ENCODE measurements at places on chromosomes 1 and 21. TPM values are rescaled to one million over a fixed set of nuclear protein-coding genes. Genes with fewer than 3 reads are reported as not detected.

GRCh38 chr21:39125752-39126485 is 57.3 kb downstream of the PSMG1 start:
- no peak overlapping the region for H3K4me3 ChIP-seq
- H3K36me3 ChIP-seq: no peaks in the 10 kb centered on the region
- no peak overlapping the region for H3K27ac ChIP-seq
- H3K4me1 ChIP-seq: peaks cover 8% of the 10 kb centered on the region

DNA sequence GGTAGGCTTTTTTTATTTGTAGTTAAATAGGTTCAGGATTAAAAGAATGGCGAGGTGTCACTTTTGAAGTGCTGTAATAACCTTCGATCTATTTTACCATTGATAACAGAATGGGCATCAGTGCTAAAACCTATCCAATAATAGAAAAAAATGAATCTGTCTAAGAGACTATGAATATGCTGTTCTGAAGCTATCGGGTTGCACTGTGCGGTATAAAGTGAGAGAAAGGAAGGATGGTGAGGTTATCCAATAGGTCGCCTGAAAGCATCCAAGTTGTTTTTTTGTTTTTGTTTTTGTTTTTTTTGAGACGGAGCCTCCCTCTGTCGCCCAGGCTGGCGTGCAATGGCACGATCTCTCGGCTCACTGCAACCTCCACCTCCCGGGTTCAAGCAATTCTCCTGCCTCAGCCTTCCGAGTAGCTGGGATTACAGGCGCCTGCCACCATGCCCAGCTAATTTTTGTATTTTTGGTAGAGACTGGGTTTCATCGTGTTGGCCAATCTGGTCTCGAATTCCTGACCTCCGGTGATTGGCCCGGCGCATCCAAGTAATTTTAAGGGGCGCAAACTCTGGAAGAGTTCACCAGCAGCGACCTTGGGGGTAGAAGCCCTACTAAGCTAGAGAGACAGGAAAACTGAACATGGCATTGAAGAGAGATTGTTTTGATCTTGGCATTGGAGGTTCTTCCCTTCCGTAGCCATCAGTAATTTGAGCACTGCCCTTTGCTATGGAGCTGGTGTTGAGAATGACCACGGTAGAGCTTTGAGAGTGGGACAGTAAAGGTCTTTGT is 8.7 kb upstream of the MDM4 start:
- H3K36me3 ChIP-seq: no peaks in the 10 kb centered on the region
- H3K4me1 ChIP-seq: peaks cover 7% of the 10 kb centered on the region
- peak overlapping the region; percentile 89 for H3K27ac ChIP-seq

ILDR2 gene
- 13.7 TPM for total RNA-seq

GRCh38 chr1:207414606-207415108 is 39.5 kb upstream of the CR2 start:
- no peaks in the 10 kb centered on the region for H3K36me3 ChIP-seq
- H3K27me3 ChIP-seq: no peaks in the 10 kb centered on the region
- H3K4me3 ChIP-seq: no peak overlapping the region
- H3K27ac ChIP-seq: no peak overlapping the region
- no peaks in the 10 kb centered on the region for H3K4me1 ChIP-seq

DNA sequence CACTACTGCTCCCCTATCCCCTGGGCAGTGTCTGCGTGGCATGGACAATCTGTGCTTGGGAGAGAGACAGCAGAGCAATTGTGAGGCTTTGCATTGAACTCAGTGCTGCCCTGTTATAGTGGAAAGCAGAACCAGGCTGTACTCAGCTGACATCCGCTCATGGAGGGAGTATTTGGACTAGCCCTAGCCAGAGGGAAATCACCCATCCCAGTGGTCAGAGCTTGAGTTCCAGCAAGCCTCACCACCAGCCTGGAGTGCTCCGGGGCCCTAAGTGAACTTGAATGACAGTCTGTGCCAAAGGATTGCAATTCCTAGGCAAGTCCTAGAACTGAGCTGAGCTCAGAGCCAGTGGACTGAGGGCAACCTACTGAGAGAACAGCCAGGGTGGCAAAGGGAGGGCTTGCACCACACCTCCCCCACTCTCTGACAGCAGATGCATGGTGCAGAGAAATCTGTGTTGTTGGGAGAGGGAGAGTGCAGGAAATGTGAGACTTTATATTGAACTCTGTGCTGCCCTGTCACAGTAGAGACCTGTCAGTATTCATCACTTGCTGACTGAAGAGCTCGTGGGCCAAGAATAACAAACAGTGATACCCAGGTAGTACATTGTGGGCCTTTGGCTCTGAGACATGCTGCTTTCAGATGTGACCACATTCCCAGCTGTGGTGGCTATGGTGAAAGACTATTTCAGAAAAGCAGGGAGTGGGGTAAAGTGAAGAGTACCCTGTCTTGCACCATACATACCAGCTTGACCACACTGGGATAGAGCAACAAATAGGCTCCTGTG is 107.7 kb upstream of the SLC5A9 start:
- no peaks in the 10 kb centered on the region for H3K36me3 ChIP-seq
- no peaks in the 10 kb centered on the region for H3K4me1 ChIP-seq
- H3K4me3 ChIP-seq: no peak overlapping the region
- H3K27me3 ChIP-seq: no peaks in the 10 kb centered on the region

LRP8 gene
- total RNA-seq: 1.2 TPM

DNA sequence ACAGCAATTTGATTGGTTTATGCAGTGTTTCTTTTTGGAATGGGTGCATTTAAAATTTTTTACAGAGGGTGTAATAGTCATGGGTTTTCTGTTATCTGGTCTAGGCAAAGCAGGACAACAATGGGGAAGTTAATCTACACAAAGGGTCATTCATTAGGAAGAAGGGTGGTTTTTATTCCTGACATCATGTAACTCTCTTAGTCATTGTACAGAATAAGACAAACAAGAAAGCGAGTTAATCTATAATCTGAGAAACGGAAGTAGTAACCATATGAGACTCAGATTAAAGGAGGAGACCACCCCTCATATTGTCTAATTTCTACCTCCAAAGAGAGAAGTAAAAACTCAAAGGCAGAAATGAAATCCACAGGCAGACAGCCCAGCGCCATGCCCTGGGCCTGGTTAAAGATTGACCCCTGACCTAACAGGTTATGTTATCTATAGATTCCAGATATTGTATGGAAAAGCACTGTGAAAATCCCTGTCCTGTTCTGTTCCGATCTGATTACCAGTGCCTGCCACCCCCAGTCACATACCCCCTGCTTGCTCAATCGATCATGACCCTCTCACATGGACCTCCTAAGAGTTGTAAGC is 10.5 kb upstream of the IFI6 start:
- DNase-seq: no peak
- no peaks in the 10 kb centered on the region for H3K4me1 ChIP-seq
- no peaks in the 10 kb centered on the region for H3K36me3 ChIP-seq
- H3K27ac ChIP-seq: no peak overlapping the region
- no peak overlapping the region for H3K4me3 ChIP-seq

DNA sequence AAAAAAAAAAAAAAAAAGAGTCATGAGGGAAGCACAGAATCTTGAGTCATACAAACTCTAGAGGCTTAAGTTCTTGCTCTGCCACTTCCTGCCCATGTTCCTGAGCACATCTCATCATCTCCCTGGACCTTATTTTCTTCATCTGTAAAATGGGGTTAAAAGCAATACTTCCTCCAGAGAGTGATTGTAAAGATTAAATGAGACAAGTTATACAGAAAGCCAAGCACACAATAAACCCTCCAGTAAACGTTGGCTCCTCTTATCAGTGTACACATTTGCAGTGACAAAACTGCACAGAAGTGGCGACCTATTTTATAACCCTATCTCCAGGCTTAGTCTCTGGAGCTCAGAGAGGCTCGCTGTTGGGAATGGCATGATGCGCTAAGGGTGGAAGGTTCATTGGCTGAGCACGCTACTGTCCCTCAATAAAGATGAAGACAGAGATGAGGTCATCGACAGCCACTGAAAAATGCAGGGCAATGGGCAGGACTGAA is 82.1 kb downstream of the RRAGC start:
- no peak overlapping the region for H3K4me3 ChIP-seq
- H3K27me3 ChIP-seq: no peaks in the 10 kb centered on the region
- DNase-seq: no peak
- no peaks in the 10 kb centered on the region for H3K4me1 ChIP-seq
- no peak overlapping the region for H3K27ac ChIP-seq

- peaks cover 23% of the 10 kb centered on the region for H3K4me1 ChIP-seq
- DNase-seq: no peak
- H3K36me3 ChIP-seq: no peaks in the 10 kb centered on the region
- no peak overlapping the region for H3K27ac ChIP-seq
- H3K27me3 ChIP-seq: no peaks in the 10 kb centered on the region
- no peak overlapping the region for H3K4me3 ChIP-seq
Measured at GRCh38 chr1:21510113-21510493, 880 bp downstream of the ALPL start.

- H3K36me3 ChIP-seq: no peaks in the 10 kb centered on the region
- no peak overlapping the region for H3K4me3 ChIP-seq
- no peak for DNase-seq
- H3K27me3 ChIP-seq: no peaks in the 10 kb centered on the region
- no peak overlapping the region for H3K27ac ChIP-seq
- peaks cover 9% of the 10 kb centered on the region for H3K4me1 ChIP-seq
Measured at GRCh38 chr21:42059721-42060120, 11.4 kb upstream of the UMODL1 start.

- H3K36me3 ChIP-seq: no peaks in the 10 kb centered on the region
- no peak overlapping the region for H3K27ac ChIP-seq
- H3K27me3 ChIP-seq: no peaks in the 10 kb centered on the region
- DNase-seq: no peak
- H3K4me1 ChIP-seq: no peaks in the 10 kb centered on the region
Measured at GRCh38 chr1:97820470-97821188, 100.2 kb downstream of the DPYD start.

OVAAL gene
- total RNA-seq: not detected

DNA sequence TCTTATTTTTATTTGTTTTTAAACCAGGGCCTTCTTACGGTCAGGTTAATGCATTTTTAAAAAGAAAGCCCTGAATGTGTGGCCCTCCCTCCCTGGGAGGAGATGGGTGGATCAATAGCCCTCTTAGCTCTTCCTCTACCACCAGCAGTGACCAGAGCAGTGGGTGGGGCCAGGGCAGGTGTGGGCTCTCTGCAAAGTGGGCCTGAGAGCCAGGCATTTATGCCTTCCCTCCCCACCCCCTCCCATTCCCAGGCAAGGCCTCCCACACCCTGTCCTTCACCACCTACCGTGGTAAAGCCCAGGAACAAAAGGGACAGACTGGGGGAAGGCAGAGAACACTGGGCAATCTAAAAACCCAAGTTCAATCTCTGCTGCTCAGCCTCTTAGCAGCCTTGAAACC is 63.9 kb downstream of the SSBP3 start:
- no peaks in the 10 kb centered on the region for H3K27me3 ChIP-seq
- no peaks in the 10 kb centered on the region for H3K36me3 ChIP-seq
- H3K4me3 ChIP-seq: no peak overlapping the region
- H3K4me1 ChIP-seq: peaks cover 55% of the 10 kb centered on the region

GRCh38 chr1:203592156-203592555 is 34.5 kb upstream of the ATP2B4 start:
- peak overlapping the region; percentile 67 for H3K27ac ChIP-seq
- peaks cover 29% of the 10 kb centered on the region for H3K4me1 ChIP-seq
- H3K27me3 ChIP-seq: no peaks in the 10 kb centered on the region
- H3K36me3 ChIP-seq: no peaks in the 10 kb centered on the region

DNA sequence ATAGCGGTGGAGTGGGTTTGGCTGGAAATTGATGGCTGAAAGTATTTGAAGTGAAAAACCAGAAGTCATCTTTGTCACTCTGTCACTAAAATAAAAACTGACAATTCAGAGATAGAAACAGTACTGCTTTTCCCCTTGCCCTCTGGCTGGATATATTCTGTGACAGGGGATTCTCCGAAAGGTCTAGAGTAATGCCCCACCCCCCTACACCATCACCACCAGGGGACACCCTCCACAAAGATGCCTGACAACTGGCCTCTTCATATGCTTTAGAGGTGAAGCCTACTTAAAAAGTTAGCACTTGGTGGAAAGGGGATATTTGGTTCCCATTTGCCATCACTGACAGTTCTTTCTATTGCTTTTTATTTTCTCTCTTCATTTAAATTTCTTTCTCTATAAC is 73.5 kb downstream of the SGIP1 start:
- no peak for DNase-seq
- peak overlapping the region; percentile 44 for H3K27ac ChIP-seq
- H3K4me1 ChIP-seq: no peaks in the 10 kb centered on the region
- H3K27me3 ChIP-seq: no peaks in the 10 kb centered on the region
- H3K4me3 ChIP-seq: no peak overlapping the region

PADI2 gene
- 0.83 TPM for total RNA-seq

- peak overlapping the region; percentile 95 for H3K27ac ChIP-seq
- peak overlapping the region; percentile 66 for H3K4me3 ChIP-seq
- H3K27me3 ChIP-seq: no peaks in the 10 kb centered on the region
- H3K4me1 ChIP-seq: peaks cover 7% of the 10 kb centered on the region
Measured at GRCh38 chr1:211381481-211382181, 55.0 kb downstream of the TRAF5 start.

DNA sequence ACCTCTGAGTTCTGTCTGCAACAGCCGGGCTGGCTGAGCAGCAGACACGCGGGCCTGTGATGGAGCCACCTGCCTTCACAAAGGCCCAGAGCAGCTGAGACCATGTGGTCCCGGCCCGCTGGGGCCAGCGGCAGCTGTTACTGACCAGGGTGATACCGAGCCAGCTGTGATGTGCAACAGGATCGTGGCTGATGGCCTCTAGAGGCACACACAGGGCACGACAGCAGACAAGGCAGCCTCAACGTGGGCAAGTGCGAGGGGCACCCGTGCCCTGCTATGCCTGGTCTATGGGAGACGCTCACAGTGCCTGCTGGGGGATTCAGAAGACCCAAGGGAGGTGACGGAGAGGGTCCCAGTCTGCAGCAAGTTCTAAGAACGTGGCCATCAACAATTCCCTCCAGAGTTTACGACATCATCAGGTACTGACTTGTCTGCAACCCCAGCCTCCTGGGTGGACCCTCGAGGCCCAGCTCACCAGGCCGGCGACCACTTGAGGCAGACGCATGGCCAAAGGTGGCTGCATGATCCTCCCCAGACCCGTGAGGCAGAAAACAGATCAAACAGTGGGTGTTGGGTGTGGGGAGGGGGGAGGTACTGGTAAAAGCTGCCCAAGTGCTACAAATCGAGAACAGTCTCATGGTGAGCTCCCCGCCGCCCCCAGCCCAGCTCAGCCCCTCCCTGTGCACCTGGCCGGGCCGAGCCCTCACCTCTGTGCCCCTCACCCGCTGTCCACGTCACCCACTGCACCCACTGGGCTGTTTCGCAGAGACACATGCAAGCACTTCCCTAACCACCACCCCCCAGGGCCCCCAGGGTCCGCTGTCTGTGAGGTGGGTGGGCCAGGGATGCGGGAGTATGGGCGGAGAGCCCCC is 6.0 kb downstream of the POFUT2 start:
- peaks cover 56% of the 10 kb centered on the region for H3K36me3 ChIP-seq
- peaks cover 16% of the 10 kb centered on the region for H3K4me1 ChIP-seq
- no peak overlapping the region for H3K27ac ChIP-seq
- H3K27me3 ChIP-seq: no peaks in the 10 kb centered on the region
- H3K4me3 ChIP-seq: no peak overlapping the region

RORC gene
- 0.11 TPM for total RNA-seq
